Effector memory CD4-positive, alpha-beta T cell (primary cell): ENCODE measurements at places on chromosomes 5 and 9.

GRCh38 chr5:172802567-172803176 is 31.4 kb upstream of the ERGIC1 start:
- no peak for DNase-seq

DNA sequence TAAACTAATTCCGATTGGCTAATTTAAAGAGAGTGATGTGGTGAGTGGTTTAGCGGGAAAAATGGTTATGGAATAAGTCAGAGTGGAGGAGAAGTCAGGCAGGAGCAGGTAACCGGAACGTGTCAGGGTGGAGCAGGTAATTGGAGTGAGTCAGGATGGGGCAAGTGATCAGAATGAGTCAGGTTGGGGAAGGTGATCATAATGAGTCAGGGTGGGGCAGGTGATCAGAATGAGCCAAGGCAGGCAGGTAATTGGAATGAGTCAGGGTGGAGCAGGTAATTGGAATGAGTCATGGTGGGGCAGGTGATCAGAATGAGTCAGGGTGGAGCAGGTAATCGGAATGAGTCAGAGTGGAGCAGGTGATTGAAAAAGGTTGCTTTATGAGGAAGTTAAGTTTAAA is 101.4 kb downstream of the TMEM167A start:
- no peak for DNase-seq

DNA sequence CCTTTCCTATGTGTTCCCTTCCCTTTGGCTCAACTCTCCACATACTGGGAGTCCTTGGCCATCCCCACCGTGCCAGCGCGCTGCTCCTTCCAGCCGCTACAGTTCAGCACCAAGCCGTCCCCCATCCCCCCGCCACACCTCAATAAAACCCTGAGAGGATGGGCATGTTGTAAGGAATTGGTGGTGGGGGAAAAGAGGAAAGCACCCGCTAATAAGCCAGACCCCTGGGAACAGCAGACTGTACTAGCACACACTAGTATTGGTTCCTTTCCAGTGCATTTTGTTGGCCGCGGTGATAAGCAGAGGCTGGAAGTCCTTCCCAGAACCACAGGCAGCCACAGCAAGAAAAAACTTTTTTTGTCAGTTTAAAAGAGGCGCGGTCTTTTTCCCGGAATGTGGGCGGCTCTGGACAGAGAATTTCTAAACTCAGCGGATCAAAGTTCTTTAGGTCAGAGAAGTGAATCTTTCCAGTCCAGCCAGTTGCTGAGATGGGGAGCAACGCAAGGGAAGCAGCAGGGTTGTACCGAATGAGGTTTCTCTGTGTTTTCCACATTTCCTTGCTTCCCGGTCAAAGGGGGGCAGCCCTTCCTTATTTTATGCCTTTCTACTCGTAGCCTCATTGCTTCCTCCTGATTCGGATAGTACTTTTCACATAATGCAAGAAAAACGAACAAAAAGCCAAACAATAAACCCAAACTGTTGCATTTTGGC is 2.1 kb downstream of the CHSY3 start:
- DNase-seq = no peak

- no peak for DNase-seq
Observed at GRCh38 chr5:14580398-14581034, 1.1 kb upstream of the OTULINL start.

GRCh38 chr9:132288966-132289365 is 65.8 kb downstream of the SETX start:
- no peak for DNase-seq

DNA sequence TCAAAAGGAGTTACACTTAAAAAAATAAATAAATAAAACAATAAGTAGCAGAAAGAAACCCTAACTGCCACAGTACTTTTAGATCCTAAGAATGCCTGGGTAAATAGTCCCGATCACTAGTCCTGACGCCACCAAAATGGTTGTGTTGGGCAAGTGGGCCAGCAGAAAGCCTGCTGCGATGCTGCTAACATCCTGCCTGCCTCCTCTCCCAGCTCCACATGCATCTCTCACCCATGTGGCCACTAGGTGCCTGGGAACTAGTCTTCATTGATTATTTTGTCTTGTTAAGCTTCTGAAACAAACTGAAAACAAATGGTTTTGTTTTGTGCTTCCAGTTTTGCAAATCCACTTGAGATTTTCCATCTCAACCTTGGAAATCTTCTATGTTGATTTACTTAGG is 54.4 kb upstream of the TRAF1 start:
- no peak for DNase-seq

- no peak for DNase-seq
Observed at GRCh38 chr5:21623831-21624230, 1229.3 kb downstream of the CDH12 start.

DNA sequence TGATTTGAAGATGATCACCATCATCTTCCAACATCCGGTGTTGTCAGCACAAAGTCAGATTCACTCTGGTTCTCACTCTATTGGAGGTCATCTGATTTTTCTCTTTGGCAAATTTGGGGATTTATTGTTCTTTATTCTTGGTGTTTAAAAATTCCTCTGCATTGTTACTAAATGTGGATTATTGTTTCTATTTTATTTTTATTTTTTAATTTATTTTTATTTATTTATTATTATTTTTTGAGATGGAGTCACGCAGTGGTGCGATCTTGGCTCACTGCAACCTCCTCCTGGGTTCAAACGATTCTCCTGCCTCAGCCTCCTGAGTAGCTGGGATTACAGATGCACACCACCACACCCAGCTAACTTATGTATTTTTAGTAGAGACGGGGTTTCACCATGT is 72.9 kb upstream of the TGFBR1 start:
- no peak for DNase-seq

- DNase-seq = no peak
Observed at GRCh38 chr5:98557916-98558315, 215.5 kb upstream of the RGMB start.

DNA sequence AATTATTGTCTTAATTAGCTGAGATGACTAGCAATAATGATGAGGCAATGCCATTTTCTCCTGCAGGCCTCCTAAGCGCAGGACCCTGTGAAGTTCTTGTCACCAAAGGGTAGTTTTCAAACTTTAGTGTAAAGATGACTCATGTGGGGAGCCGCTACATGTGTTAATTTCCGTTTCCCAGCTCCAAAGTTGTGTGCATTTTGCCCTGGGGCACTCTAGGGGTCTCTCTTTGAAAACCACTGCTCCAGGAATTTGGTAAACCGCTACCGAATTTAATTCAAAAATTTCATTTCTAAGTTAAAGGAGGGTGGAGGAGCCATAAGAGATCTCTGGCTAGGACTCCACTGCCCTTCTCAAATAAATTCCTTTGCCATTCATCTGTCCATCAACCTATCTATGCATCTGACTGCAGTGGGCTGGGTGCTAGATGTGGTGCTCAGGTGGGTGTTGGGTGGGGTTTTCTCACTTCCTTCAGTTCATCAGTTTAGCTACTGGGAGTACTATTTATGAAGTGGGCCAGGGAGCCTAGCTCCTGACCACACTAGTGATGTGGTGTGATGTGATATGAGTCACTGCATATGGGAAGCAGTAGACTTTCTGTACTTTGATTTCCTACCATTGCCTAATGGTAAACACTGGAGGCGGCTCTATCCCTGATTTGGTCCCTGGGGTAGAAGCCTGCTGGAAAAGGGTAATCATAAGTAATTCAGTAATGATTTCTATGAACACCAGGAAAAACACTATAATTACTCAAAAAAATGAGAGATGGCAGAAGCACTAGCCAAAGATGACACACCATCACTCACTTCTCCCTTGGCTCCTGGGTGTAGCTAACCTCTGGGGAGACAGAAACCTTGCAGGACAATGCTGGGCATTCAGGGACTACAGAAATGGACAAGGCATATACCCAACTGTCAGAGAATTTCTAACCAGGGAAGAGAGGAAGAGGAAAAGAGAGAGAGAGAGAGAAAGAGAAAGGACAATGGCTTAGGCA is 4.0 kb upstream of the ZSWIM6 start:
- no peak for DNase-seq

- DNase-seq = no peak
Observed at GRCh38 chr5:23506329-23507236, 826 bp upstream of the PRDM9 start.

DNA sequence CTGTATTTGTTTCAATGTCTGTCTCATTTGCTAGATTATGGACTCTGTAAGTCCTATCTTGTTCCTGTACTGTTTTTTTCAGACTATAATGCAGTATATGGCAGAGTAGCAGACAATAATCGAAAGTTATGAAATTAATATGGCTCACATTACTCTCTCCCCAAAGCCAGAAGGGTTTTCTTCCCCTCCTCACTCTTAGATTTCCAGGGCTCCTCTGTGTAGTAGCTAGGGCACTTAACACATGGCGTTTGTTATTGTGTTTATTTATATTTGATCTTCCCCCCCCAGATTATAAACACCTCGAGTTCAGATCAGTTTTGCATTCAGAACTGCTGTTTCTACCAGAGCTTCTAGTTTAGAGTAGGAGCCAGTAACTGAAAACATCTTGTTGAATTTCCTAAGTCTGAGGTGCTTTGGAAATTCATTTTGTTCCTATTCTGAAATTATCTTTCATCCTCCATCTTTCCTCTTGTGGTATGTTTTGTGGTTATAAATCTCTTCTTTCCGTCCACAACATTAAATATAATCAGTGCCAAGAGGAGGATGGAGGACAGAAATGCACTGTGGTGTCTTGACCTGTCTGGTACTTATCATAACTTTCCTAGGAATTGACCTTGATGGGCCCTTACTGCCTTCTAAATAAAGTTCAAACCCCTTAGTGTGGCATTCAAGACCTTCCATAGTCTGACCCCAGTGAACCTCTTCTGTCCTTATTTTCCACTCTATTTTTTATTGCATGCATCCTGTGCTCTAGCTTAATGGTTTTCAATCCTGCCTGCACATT is 27.0 kb downstream of the TLE4 start:
- DNase-seq = no peak

DNA sequence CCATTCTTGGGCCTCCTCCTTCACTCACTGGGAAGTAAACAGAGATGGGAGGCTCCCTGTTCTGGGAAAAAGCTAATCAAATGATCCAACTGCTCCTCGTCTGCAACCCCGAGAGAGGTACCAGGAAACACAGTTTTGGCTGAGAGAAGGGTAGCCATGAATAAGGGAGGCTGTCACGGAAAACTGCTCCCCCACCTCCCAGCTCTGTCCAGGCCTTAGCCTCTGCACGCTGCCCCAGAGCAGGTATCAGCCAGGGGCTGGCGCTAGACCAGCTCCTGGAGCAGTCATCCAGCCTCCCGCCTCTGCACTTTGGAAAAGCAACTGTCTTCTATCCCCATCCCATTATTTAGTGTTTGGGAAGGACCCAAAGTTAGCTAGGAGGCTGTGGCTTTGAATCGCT is 266.1 kb downstream of the NDUFS4 start:
- no peak for DNase-seq

- DNase-seq = no peak
Observed at GRCh38 chr9:125241863-125242739, 958 bp upstream of the HSPA5 start.

DNA sequence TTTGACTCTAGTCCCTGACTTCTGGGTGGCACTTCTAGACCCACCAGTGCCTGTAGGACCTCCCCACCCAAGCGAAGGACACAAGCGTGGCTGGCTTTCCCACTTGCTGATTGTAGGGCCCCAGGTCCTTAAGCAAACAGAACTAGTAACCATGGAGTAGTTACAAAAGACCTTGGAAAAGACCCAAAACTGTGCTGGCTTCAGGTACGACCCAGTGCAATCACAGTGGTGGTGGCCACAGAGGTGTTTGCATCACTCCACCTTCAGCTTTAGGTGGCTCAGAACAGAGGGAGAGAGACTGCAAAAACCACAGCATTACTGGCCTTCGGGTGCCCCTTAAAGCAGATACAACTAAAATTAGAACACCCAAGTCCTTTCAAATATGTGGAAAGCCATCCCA is 52.9 kb downstream of the SLCO4C1 start:
- no peak for DNase-seq

DNA sequence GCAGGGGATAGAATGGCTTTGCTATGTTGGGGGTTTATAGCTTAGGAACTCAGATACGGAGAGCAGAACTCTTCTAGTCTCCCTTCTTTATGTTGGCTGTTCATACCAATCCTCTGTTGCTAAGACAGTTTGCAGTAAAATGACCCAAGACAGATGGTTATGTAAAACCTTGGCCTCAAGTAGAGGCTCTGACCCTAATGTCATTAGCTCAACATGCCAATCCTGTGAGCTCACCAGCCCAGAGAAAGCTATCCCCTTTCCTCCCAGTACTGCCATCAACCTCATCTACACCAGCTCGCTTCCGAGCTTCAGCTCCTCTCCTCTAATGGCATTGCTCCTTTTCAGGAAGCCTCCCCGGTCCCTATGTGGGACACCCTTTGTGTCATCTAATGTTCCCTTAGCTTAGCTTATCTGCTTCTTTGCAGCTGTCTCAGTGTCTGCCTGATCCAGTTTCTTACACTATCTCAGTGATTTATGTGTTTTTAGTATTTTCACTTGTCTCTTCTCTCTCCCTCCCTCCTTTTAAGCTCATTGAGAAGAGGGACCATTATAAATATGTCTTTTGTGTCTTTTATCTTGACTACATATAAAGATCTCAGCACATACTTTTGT is 281.3 kb upstream of the CLINT1 start:
- no peak for DNase-seq

DNA sequence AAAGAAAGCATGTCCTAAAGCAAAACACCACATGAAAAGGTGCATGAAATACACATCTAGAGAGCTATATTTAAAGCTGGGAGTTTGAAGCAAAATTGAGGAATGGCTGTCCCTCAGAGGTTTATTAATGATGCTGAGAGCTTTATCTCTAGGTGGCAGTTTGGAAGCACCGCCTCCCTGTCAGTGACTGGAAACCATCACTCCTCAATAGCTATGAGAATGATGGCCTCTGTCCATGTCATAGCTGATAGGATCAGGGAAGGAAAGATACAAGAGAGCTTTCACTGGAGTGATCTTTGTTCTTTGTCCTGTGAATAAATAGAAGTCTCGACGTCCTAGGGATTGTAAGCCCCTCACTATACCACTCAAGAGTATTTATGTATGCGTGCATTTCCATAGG is 110.5 kb downstream of the NUDT12 start:
- DNase-seq = no peak

DNA sequence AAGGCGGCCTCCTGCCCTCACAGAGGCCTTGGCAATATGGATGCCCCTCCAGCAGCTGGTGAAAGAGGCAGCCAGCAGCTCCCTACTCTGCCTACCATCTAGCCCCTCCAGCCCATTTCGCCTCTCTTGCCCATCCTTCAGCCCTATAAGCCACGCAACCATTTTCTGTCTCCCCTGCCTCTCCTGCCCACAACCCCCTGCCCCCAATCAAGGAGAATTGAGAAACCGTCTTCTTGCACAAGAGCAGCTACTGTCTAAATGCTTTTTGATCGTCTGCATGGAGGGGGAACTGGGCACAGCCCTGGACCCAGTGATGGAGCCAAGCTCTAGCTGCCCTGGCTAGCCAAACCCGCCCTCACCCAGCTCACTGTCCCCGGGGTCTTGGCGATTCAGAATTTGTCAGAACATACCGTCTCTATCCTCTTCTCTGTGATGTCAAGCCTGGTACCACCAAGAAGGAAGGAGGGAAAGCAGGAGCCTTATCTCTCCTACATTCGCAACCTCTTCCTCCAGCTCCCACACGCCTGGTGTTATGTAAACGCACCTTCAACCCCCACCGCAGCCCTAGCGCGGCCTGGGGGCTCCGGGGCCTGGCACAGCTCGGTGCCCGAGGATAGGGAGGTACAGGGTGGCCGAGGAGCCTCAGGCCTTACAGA is 1.2 kb downstream of the SPRY4 start:
- no peak for DNase-seq
